Panc1 (cell line): ENCODE measurements at places on chromosomes 11 and 22. TPM values are rescaled to one million over a fixed set of nuclear protein-coding genes. Genes with fewer than 3 reads are reported as not detected.

- H3K4me3 ChIP-seq, result peak overlapping the region; percentile 80
- no peaks in the 10 kb centered on the region; the same call in 1 of the 2 replicates for H3K36me3 ChIP-seq
- DNase-seq, result no peak
- H3K27me3 ChIP-seq, result no peaks in the 10 kb centered on the region
- H3K4me1 ChIP-seq, result peaks cover 21% of the 10 kb centered on the region
- H3K27ac ChIP-seq, result peak overlapping the region; percentile 90
These were observed 740 bp downstream of the EML3 start for GRCh38 chr11:62611705-62612365.

DNA sequence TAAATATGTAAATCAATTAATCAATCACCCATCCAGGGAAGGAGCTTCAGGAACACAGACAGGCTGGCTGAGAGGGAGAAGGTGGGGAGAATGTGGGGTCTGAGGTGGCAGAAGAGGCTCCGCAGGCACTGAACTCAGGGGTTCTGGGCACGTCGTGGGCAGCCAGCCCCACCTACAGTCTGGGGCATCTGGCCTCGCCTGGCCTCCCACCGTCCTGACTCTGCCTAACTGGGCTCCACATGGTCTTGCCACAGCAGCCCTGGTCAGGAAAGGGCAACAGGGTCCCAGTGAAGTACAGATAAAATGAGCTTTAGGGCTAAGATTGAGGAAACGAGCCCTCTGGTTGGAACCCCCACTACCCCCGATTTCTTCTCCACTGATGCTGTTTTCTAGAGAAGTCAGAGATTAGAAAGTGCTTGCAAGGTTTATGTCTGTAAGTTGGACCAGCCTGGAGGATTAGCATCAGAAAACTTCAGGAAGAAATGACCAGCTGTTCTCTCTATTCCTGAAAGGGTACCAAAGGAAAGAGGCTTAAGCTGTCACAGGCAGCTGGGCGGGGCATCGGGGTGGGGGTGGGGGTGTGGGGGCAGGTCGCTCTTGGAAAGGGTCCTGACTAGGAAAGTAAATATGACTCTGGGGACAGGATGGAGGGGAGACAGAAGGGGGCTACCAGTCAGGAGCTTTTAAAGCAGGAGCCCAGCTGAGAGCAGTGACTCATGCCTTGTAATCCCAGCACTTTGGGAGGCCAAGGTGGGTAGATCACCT, 261.7 kb downstream of the BUD13 start:
- no peaks in the 10 kb centered on the region for H3K36me3 ChIP-seq
- no peak for DNase-seq
- H3K4me1 ChIP-seq, result no peaks in the 10 kb centered on the region
- peaks cover 11% of the 10 kb centered on the region; the same call in 1 of the 2 replicates for H3K27me3 ChIP-seq
- H3K4me3 ChIP-seq, result no peak overlapping the region

DNA sequence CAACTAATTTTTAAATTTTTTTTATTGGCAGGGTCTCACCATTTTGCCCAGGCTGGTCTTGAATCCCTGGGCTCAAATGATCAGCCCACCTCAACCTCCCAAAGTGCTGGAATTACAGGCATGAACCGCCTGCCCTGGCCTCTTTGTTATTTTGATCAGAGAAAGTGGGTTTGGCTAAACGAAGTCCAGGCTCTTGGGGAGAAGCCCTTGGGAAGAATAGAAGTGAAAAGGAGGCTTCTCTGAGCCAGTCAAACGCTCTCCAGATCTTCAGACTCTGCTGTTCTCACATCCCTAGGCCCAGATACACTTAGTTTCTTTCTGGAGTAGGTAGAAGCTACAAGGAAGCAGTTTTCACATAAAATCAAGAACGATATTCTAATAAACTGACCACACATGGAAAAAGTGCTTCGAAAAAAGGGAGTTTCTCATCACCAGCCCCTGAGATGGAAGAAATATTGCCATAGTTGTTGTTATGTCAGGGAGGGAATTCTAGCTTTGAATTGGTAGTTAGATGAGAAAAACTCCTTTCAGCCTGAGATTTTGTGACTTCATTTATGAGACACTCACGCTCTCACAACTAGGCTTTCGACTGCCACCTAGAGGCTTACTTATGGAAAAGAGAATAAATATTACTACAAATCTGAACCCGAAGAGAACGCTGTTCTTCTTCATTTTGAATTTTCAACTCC, 41.7 kb upstream of the AQP11 start:
- peaks cover 4% of the 10 kb centered on the region; the same call in 1 of the 2 replicates for H3K4me1 ChIP-seq
- peak; percentile 66 for DNase-seq
- H3K36me3 ChIP-seq, result no peaks in the 10 kb centered on the region
- H3K27ac ChIP-seq, result no peak overlapping the region
- no peak overlapping the region for H3K4me3 ChIP-seq

GRCh38 chr11:78331711-78332110, 85.9 kb downstream of the GAB2 start:
- no peak for DNase-seq
- H3K4me1 ChIP-seq, result no peaks in the 10 kb centered on the region
- no peak overlapping the region for H3K4me3 ChIP-seq
- H3K27ac ChIP-seq, result no peak overlapping the region
- H3K36me3 ChIP-seq, result no peaks in the 10 kb centered on the region

- peaks cover 2% of the 10 kb centered on the region; the same call in 1 of the 2 replicates for H3K36me3 ChIP-seq
- DNase-seq, result no peak
- H3K27ac ChIP-seq, result peak overlapping the region; percentile 95
- H3K4me3 ChIP-seq, result peak overlapping the region; percentile 83
- H3K4me1 ChIP-seq, result peaks cover 22% of the 10 kb centered on the region
These were observed 1.5 kb downstream of the DDB2 start for GRCh38 chr11:47216121-47216798.

DNA sequence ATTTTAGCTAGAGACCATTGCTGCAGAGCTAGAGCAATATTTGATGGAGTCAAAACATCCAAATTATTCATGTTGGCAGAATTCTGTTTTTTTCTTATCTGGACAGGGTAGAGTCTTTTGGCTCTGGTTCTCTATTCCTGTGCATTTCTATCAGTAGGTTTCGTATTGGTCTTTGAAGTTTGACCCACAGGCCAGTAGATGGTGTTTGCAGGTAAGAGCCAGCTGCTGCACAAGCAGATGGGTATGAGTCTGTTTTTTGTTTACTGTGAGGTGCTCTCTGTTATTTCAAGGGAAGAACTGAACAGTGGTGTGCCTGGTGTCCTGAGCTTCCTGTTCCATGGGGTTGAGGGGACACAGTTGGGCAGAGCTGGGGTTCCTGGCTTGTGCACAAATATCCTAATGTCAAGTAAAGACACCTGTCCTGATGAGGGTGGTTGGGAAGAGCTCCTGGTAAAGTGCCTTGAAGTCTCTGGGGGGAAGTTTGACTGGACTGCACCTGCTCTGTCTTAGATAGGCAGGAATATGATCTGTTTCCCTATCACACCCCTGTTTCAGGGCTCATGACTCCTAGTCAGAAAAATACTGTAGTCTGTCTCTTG, 34.0 kb upstream of the SLC22A25 start:
- no peaks in the 10 kb centered on the region for H3K36me3 ChIP-seq
- DNase-seq, result no peak
- no peak overlapping the region for H3K4me3 ChIP-seq

- no peak overlapping the region for H3K27ac ChIP-seq
- H3K4me3 ChIP-seq, result no peak overlapping the region
- H3K27me3 ChIP-seq, result no peaks in the 10 kb centered on the region
- DNase-seq, result no peak
These were observed 386.3 kb upstream of the CADM1 start for GRCh38 chr11:115890500-115890899.

DNA sequence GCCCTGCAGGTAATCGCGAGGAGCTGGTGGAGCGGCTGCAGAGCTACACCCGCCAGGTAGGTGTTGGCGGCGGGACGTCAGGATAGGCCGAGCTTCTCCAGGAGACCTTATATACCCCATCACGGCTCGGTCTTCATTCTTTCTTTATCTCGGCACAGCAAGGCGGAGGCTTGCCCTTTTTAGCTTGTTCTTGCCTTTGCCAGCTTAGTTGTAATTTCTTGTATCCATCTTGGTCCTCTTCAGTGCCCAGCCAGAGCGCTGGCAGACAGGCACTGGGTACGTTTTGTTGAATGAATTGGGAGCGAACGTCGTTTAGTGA, 459 bp downstream of the SF3B2 start:
- H3K4me1 ChIP-seq, result peaks cover 18% of the 10 kb centered on the region
- H3K36me3 ChIP-seq, result peaks cover 28% of the 10 kb centered on the region
- no peaks in the 10 kb centered on the region for H3K27me3 ChIP-seq
- peak overlapping the region; percentile 98 for H3K27ac ChIP-seq
- H3K4me3 ChIP-seq, result peak overlapping the region; percentile 99

- H3K4me3 ChIP-seq, result no peak overlapping the region
- H3K27ac ChIP-seq, result no peak overlapping the region
- no peaks in the 10 kb centered on the region for H3K4me1 ChIP-seq
- H3K27me3 ChIP-seq, result no peaks in the 10 kb centered on the region
- DNase-seq, result no peak
These were observed 120.5 kb downstream of the SHANK2 start for GRCh38 chr11:71131861-71132260.

DNA sequence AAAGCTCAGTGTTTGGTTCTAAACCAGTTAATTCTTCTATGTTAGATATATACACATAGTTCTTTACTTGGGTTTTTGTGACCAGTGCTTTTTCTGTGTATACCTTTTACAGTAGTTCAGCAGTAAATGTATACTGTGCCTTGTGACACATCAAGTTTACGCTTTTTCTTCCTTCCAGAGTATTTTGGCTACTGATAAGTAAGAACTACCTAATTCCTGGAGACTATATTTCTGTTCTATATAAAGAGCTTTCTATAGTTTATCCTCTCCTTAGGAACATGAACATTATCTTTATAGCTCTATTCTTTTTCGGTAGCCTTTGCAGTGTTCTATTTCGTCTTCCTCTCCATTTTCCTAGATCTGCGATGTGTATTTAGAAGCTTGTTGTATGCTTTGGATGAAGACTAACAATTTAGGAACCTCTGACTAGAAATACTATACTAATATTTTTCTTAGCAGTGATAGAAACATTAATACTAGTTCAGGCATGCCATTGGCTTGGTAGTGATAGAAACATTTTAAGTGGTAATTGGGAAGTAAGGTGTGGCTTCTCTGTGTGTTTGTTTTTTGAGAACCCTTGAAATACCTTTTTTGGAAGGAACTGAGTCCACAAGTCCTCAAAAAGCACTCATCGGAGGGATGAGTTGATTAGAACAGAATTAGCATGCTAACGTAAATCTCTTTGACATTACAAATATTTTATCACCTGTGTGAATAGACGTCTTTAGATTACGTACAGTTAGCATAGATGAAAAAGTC, 74.6 kb downstream of the ARHGEF12 start:
- peak overlapping the region; percentile 14; the same call in 1 of the 2 replicates for H3K27ac ChIP-seq
- no peak for DNase-seq
- H3K4me1 ChIP-seq, result peaks cover 29% of the 10 kb centered on the region
- H3K27me3 ChIP-seq, result no peaks in the 10 kb centered on the region

GRCh38 chr11:119284344-119285157, 32.4 kb downstream of the MCAM start:
- H3K27ac ChIP-seq, result no peak overlapping the region
- H3K4me1 ChIP-seq, result no peaks in the 10 kb centered on the region
- DNase-seq, result peak; percentile 33
- H3K27me3 ChIP-seq, result no peaks in the 10 kb centered on the region
- no peak overlapping the region for H3K4me3 ChIP-seq

GRCh38 chr11:130645843-130646197, 197.4 kb downstream of the ADAMTS15 start:
- H3K27me3 ChIP-seq, result no peaks in the 10 kb centered on the region
- no peaks in the 10 kb centered on the region for H3K36me3 ChIP-seq
- no peak overlapping the region for H3K4me3 ChIP-seq
- peaks cover 19% of the 10 kb centered on the region for H3K4me1 ChIP-seq

DNA sequence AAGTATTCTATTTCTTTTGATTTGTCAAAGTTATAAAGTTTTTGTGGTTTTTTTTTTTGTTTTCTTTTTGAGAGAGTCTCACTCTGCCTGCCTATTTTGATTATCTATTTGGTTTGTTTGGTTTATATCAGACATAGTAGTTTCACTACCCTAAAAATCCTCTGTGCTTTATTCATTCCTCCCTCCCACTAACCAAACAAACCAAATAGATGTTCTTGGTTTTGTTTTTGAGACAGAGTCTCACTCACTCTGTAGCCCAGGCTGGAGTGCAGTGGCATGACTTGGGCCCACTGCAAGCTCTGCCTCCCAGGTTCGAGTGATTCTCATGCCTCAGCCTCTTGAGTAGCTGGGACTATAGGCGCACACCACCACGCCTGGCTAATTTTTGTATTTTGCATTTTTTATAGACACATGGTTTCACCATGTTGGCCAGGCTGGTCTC, 67.9 kb downstream of the ENTHD1 start:
- peaks cover 6% of the 10 kb centered on the region; the same call in 1 of the 2 replicates for H3K27me3 ChIP-seq
- H3K4me3 ChIP-seq, result no peak overlapping the region
- H3K27ac ChIP-seq, result no peak overlapping the region
- no peaks in the 10 kb centered on the region for H3K4me1 ChIP-seq
- no peak for DNase-seq

DNA sequence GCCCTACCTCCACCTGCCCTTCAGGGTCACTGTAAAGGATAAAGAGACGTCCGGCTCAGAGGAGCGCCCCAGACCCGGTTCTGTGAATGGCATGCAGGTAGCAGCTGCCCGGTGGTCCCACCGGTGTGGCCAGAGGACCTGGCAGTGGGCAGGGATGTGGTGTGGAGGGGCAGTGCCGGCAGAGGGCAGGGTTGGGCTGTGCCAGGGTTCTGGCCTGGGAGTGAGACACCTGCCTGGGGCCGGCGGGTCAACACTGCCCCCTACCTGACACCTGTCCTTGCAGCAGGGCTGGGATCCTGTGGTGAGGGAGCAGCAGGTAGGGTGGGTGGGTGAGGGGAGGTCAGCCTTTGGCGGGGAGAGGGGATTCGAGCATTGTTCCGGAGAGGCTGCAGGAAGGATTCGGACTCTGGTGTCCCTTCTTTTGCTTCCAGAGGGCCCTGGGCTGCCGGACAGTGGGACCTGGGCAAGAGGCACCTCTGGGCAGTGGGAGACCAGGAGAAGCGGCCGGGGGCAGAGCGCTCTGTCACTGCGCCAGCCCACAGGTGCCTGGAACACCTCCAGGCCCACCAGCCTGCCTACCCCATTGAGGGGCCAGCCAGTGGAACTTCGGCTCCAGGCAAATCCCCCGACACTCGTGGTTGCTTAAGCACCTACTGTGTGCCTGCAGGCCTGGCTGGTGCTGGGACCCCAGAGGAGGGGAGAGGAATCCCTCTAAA, 1.6 kb upstream of the PHLDA2 start:
- peaks cover 57% of the 10 kb centered on the region for H3K4me1 ChIP-seq
- peak overlapping the region; percentile 97 for H3K27ac ChIP-seq
- H3K4me3 ChIP-seq, result peak overlapping the region; percentile 73
- DNase-seq, result peak; percentile 82
- no peaks in the 10 kb centered on the region; the same call in 1 of the 2 replicates for H3K36me3 ChIP-seq
- no peaks in the 10 kb centered on the region for H3K27me3 ChIP-seq

GRCh38 chr11:10606536-10607208, 38.2 kb upstream of the LYVE1 start:
- no peaks in the 10 kb centered on the region for H3K4me1 ChIP-seq
- H3K36me3 ChIP-seq, result no peaks in the 10 kb centered on the region; the same call in 1 of the 2 replicates
- no peak overlapping the region for H3K4me3 ChIP-seq
- peaks cover 31% of the 10 kb centered on the region for H3K27me3 ChIP-seq

MED19 gene
- 29.7 TPM for total RNA-seq

GTSE1 gene
- total RNA-seq, result 36.2 TPM

OR4D5 gene
- total RNA-seq, result not detected

CECR2 gene
- total RNA-seq, result 3.6 TPM

USP2 gene
- total RNA-seq, result 3.1 TPM
